ENCODE measurements at places on chromosomes 5 and 9. TPM values are rescaled to one million over a fixed set of nuclear protein-coding genes. Genes with fewer than 3 reads are reported as not detected.

GRCh38 chr5:149902177-149902576, 42.4 kb downstream of the PDE6A start:
- H3K27ac ChIP-seq: peak overlapping the region; percentile 39
- H3K27me3 ChIP-seq: no peaks in the 10 kb centered on the region
- no peak for DNase-seq
- peaks cover 16% of the 10 kb centered on the region for H3K4me1 ChIP-seq

GRCh38 chr9:75500479-75500878, 390.0 kb upstream of the PCSK5 start:
- no peaks in the 10 kb centered on the region for H3K27me3 ChIP-seq
- H3K27ac ChIP-seq: no peak overlapping the region
- no peak for DNase-seq
- no peaks in the 10 kb centered on the region for H3K4me1 ChIP-seq
- H3K4me3 ChIP-seq: no peak overlapping the region

DNA sequence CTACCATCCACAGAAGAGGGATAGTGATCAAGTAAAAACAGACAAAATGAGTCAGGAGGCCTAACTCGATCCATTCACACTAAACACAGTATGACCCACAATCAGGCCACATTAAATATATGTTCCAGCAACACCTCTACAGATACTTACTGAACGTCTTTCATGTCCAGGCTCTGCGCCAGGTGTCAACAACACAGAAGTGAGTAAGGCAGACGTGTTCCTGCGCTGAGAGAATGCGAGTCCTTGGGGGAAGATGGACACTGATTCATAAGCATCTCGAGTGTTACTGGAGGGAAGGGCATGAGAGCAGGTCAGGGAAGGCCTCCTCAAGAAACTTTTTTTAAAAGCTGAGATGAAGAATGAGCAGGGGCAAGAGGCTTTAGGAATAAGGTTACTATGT, 164.3 kb upstream of the CLINT1 start:
- H3K27me3 ChIP-seq: no peaks in the 10 kb centered on the region
- DNase-seq: no peak
- no peak overlapping the region for H3K4me3 ChIP-seq

PCSK1 gene
- 0.36 TPM for total RNA-seq

- H3K4me1 ChIP-seq: no peaks in the 10 kb centered on the region
- H3K4me3 ChIP-seq: no peak overlapping the region
- no peaks in the 10 kb centered on the region for H3K27me3 ChIP-seq
- no peaks in the 10 kb centered on the region for H3K36me3 ChIP-seq
Observed at GRCh38 chr5:40386289-40386688, 293.4 kb upstream of the PTGER4 start.

DNA sequence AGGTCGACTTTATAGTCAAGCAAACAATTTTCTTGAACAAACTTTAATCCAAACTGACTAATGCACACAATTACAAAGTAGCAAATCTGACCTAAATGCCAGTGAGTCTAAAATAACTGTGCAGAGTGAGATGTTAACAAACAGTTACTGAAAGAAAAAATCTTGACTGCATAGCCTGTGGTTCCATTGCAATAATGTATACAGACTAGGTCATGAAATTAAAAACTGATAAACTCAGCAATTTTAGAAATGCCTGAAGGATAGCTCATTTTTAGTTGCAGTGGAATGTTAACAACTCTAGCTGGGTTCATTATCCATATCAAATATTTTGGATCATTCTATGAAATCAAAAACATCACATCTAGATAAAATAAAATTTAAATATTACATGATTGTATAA, 73.4 kb upstream of the CDH12 start:
- no peak overlapping the region for H3K27ac ChIP-seq
- H3K27me3 ChIP-seq: no peaks in the 10 kb centered on the region
- no peak for DNase-seq
- no peaks in the 10 kb centered on the region for H3K4me1 ChIP-seq
- H3K4me3 ChIP-seq: no peak overlapping the region
- no peaks in the 10 kb centered on the region for H3K36me3 ChIP-seq

- H3K27ac ChIP-seq: no peak overlapping the region
- no peaks in the 10 kb centered on the region for H3K27me3 ChIP-seq
- no peak for DNase-seq
- no peaks in the 10 kb centered on the region for H3K4me1 ChIP-seq
Observed at GRCh38 chr9:93911136-93911745, 43.9 kb downstream of the BARX1 start.

All from hepatocyte (in vitro differentiated cells).